ENCODE measurements at places on chromosomes 2 and 18.

- peak; percentile 5 for DNase-seq
Measured at GRCh38 chr2:190023860-190024259, 38.7 kb downstream of the MSTN start.

DNA sequence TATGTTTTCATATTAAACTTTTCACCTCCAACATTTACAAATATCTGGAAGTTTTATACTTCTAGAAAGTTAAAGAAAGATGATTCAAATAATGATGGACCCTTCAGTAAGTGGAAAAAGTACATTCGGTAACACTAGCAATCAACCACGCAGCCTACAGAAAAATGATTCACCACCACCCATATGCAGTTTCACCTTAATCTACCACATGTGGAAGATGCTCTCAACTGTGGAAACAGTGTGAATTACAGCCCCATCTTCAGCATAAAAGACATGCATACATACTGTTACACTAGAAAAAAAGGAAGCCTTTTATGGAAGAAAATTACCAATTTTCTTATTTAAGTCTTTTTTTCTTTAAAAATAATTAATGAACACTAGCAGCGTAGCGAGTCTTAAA, 1.1 kb downstream of the SLC38A11 start:
- no peak for DNase-seq

- no peak for DNase-seq
Measured at GRCh38 chr2:181948227-181948626, 37.4 kb upstream of the PPP1R1C start.

- no peak for DNase-seq
Measured at GRCh38 chr2:28656937-28657615, 94.6 kb upstream of the PPP1CB start.

DNA sequence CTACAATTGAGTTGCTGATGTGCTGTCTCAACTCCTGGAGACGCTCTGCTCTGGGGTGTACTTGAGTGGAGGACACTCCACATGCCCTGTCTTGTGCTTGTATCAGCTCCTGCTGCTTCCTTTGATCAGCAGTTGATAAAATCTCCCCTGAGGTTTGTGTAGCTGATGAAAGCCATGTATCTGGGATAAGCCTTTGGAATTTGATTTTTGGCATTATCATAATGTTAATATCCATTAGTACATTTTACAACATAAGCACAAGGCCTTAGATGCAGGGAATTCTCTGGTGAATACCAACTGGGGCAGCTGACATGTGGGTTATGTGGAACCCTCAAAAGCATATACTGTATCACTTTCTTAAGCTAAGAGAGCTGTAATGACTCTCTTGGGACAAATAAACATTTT, 222.7 kb upstream of the ITGA4 start:
- no peak for DNase-seq

DNA sequence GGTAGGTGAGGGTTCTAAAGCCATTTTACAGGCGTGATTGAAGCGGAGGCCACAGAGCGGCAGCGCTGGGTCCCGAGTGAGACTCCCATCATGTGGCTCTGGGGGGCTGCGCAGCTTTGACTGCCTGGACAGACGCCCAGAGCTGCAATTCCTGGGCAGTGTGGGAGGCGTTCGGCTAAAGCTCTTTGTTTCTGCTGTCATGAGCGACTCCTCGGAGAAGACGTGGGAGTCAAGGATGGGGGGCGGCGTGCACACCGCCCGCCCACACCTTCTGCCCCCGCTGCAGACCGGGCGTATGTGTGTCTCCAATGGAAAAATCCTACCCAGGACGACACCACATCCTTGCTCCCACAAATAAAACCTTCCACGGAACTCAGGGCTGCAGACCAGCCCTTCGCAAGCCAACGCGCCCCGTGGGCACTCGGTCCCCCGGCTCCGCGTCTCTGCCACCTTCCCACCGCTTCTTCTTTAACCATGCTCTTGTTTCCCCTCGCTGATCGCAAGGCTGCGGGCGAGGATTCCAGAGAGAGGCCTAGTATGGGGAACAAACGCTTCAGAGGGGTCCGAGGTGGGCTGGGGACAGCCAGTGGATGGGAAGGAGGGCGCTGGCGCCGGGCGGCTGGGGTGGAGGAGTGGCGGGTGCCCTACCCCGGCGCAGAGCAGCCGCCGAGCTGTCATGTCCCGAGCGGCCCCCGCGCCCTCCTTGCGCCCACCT, 680 bp upstream of the LBH start:
- no peak for DNase-seq

DNA sequence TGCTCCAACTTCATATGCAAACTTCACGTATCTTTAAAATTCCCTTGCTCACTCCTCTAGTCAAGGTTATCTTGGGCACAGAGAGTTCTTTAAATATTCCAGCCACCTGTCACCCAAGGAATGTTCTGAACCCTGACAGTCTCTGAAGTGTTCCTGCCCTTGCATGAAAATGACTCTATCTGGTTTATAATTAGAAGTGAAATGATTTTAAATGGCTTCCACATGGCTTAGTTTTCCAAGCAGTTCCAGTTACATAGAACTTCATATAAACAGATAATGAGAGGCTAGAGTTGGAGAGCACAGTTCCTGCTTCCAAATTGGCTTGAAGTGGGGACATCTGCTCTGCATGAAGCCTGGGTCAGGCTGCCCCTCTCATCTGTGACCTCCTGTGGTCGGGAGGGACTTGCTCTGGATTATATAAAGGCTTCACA, 81.9 kb downstream of the SLC4A3 start:
- DNase-seq = no peak

- no peak for DNase-seq
Measured at GRCh38 chr18:2935438-2936192, 77.3 kb downstream of the LPIN2 start.

- DNase-seq = no peak
Measured at GRCh38 chr2:136246086-136246669, 128.2 kb upstream of the CXCR4 start.

- DNase-seq = no peak
Measured at GRCh38 chr2:154914561-154914960, 216.1 kb downstream of the KCNJ3 start.

GRCh38 chr2:145593991-145594614, 1074.2 kb upstream of the ZEB2 start:
- no peak for DNase-seq

GRCh38 chr2:46290078-46290477, 7.1 kb upstream of the EPAS1 start:
- DNase-seq = no peak

- DNase-seq = no peak
Measured at GRCh38 chr2:85550486-85550885, 10.8 kb downstream of the GGCX start.

- DNase-seq = no peak
Measured at GRCh38 chr2:37614061-37614738, 57.2 kb downstream of the CDC42EP3 start.

- no peak for DNase-seq
Measured at GRCh38 chr2:34492561-34493455, 893.7 kb upstream of the FAM98A start.

DNA sequence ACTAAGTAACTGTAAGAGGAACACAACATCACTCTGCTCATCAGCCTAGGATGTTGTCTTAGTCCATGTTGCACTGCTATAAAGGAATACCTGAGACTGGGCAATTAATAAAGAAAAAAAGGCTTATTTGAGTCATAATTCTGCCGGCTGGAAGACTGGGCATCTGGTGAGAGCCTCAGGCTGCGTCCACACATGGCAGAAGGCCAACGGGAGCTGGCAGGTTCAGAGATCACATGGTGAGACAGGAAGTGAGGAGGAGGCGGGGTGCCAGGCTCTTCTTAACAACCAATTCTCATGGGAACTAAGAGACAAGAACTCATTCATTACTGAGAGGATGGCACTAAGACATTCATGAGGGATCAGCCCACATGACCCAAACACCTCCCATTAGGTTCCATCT, 46.8 kb downstream of the EPG5 start:
- no peak for DNase-seq

DNA sequence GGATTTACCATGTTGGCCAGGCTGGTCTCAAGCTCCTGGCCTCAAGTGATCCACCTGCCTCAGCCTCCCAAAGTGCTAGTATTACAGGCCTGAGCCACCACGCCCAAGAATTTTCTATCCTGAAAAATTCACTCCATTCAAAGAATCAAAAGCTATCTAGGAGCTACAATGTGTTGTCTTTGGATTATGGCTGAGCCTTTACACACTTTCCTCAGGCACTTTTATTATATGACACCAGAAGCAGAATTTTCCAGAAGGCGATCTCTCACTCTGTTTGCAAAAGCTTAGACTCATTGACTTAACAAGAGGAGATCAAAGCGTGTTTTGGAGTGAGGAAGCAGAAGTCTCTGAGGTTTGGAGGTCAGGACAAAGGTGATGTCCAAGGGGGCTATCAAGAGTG, 3.6 kb downstream of the FAM124B start:
- DNase-seq = no peak

All from GF-D8 (cell line).